Temporal lobe (tissue), 4 donors: ENCODE measurements at places on chromosomes 5 and 9. TPM values are rescaled to one million over a fixed set of nuclear protein-coding genes. Genes with fewer than 3 reads are reported as not detected.

Gene SLC36A2
- total RNA-seq: not detected

Gene BOD1
- total RNA-seq: 44.5 TPM

Gene GABRB2
- total RNA-seq: 65.2 TPM

Gene HMHB1
- total RNA-seq: not detected

Gene IFNB1
- total RNA-seq: not detected

Gene TSSK1B
- not detected for total RNA-seq

Gene PCDHB2
- total RNA-seq: 9.3 TPM

Gene BTNL3
- not detected for total RNA-seq

Gene OLFML2A
- 3.2 TPM for total RNA-seq

Gene DNAI1
- 0.25 TPM for total RNA-seq

Gene SPATA31A1
- total RNA-seq: not detected

Gene TNFAIP8
- total RNA-seq: 2.5 TPM

Gene TRPM3
- total RNA-seq: 22.1 TPM

Gene MRPL41
- total RNA-seq: 13.8 TPM

Gene MCIDAS
- total RNA-seq: not detected

Gene TMEM245
- 70.3 TPM for total RNA-seq

Gene PROB1
- 0.49 TPM for total RNA-seq

Gene C9orf153
- total RNA-seq: 0.25 TPM

Gene N4BP3
- total RNA-seq: 7.4 TPM

Gene FOXD4
- 0.74 TPM for total RNA-seq
